ENCODE measurements at places on chromosomes 2 and 18. TPM values are rescaled to one million over a fixed set of nuclear protein-coding genes. Genes with fewer than 3 reads are reported as not detected.

The NTSR2 gene
- not detected for total RNA-seq

The RBM44 gene
- total RNA-seq = 0.34 TPM

The MARCO gene
- total RNA-seq = not detected

The RSAD2 gene
- 0.42 TPM for total RNA-seq

The MRO gene
- total RNA-seq = not detected

Measured in activated CD8-positive, alpha-beta memory T cell treated with anti-CD3 and anti-CD28 coated beads for 36 hours (primary cell).